ENCODE measurements at places on chromosomes 13 and 19. TPM values are rescaled to one million over a fixed set of nuclear protein-coding genes. Genes with fewer than 3 reads are reported as not detected.

DNA sequence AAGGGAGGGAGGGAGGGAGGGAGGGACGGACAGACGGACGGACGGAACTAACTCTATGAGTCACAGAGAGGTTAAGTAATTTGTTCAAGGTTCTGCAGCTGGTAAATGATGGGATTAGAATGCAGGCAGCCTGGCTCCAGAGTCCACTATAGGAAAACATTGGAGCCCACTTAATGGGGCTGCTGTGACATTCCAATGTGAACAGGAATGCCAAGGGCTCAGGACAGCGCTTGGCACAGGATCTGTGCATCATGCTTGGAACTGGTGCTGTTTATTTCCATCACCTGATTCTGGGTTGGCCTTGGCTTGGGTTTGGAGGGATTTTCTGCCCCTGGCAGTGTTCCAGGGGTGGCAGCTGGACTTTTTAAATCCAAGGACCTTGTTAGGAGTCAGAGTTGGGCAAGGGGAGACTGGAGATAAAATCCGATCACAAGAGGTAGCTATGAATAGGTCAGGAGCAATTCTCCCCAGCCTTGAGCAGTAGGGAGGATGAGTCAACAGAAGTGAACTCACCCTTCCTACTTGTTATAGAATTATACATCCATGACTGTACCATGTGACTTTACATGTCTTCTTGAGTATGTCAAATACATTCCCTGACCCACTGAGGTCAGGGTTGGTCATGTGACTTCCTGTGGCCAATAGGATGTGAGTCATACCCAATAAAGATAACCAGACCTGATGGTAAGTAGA lies 7.8 kb upstream of the HIF3A start:
- DNase-seq: no peak

DNA sequence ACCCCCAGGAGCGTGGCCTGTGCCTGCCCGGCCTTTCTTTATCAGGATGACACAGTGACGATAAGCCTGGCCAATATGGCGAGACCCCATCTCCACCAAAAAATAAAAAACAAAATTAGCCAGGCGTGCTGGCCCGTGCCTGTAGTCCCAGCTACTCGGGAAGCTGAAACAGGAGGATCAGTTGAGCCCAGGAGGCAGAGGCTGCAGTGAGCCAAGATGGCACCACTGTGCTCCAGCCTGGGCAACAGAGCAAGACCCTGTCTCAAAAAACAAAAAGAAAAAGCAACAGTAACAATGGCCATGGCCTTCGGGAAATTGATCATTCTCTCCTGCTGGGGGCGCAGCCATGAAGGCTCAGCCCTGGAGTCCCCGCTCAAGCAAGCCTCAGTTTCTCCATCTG lies 11.1 kb downstream of the PEX11G start:
- no peak for DNase-seq

DNA sequence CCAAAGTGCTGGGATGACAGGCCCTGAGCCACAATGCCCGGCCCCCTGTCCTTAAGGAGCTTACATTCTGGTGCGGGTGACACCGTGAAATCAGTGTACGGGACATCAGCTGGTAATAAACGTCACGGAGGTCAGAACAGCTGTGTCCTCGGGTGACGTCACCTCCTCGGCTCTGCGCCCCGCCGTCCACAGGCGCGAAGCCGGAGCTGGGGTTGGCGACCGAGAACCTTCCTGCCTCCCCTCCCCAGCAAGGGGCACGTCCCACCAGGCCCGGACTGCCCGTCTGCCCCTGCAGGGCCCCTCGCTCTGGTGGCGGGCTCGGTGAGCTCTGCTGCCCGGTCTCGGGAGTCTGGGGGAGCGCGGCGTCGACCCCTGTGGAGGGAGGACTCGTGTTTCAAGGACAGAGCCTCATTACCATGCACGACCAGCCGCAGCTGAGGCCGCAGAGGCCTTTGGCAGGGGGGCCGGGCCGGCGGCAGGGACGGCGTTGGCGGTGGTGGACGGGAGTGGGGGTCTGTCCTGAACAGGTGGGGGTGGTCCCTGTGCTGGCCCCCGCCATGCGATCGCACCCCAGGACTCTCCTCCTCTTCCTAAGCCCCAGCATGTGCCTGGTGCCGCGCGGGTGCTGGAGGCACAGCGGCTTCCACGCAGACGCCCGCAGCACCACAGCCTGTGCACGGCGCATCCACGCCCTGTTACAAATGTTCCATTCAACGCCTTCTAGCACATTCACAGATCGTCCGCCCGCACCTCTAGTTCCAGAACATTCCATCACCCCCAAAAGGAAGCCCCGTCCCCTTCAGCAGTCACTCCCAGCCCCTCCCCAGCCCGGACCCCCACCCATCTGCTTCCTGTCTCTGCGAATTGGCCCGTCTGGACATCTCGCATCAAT lies 5.4 kb downstream of the LINGO3 start:
- no peak for DNase-seq

DNA sequence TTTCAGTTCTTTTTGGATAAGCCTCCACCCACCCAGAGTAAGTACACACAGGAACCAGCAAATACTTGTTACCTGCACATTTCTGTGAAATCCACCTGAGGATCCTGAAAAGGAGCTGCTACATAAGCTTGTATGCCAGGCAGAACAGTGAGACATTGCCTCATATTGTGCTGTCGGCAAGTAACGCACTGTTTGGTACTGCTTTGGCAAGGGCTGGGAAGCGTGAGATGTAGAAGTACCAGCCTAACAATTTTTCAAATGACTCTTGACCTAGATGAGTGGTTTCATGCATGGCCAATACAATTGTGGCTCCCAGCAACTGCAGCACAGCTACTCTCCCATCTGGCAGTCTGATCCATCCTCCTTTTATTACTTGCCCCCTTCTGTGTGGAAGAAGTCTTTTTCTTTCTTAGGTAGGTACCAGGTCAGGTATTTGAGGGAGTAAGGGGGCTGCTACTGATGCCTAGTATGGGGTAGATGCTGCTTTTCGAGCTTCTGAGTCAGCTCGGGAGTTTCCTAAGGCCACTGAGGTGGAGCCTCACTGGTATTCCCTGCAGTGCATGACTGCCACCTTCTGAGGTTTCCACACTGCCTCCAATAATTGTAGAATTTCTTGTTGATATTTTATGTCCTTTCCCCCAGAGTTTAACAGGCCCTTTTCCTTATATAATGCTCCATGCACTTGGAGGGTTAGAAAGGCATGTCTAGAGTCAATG lies 52.2 kb downstream of the ZNF737 start:
- no peak for DNase-seq

DNA sequence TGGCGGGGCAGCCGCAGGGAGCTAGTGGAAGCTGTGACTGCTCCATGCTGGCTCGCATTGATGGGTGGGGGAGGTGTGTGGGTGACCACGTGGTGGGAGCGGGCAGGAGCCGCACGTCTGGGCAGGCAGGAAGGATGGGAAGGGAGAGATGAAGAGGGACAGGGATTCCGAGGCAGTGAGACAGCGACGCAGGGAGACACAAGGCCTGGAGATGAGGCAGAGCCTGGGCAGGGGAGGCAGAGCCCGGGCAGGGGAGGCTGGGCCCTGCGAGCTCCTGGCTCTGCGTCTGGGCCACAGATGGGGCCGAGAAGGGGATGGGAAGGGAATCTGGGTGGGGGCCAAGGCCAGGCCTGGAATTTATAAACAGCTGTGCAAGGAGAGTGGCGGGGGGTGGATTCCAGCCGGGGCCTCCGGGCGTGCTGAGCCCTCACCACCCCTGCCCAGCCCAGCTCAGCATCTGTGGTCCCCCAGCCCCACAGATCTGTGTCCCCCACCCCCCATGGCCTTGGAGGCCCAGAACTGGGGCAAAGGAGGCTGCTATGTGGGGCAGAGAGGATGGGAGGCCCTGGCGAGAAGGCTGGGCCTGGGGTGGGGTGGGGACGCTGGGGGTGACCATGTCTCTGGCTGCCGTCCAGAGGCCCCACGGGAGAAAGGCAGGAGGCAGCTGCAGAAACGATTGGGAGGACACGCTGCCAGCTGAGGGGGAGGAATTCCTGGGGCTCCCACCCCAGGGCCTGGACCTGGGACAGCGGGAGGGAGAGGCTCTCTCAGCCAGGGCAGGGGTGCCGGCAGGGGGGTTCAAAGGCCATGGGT lies 6.0 kb downstream of the EHD2 start:
- no peak for DNase-seq

GRCh38 chr13:95317039-95317989 lies 16.1 kb upstream of the ABCC4 start:
- DNase-seq: no peak

GRCh38 chr13:79530270-79530669 lies 49.3 kb downstream of the NDFIP2 start:
- no peak for DNase-seq

DNA sequence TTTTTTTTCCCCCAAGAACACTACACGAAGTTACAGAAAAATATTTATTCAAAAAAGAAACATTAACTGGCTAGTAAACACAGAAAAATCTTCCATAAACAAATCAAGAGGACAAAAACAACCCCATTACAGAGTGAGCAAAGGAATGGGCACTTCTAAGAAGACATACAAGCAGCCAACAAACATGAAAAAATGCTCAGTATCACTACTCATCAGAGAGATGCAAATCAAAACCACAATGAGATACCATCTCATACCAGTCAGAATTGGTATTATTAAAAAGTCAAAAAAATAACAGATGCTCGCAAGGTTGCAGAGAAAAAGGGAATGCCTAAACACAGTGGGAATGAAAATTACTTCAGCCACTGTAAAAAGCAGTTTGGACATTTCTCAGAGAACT lies 131.7 kb downstream of the UGGT2 start:
- no peak for DNase-seq

GRCh38 chr13:74289861-74290773 lies 155.9 kb upstream of the KLF12 start:
- no peak for DNase-seq

C19orf81 gene
- 14.2 TPM for total RNA-seq

TYROBP gene
- total RNA-seq: not detected

KIR2DL1 gene
- total RNA-seq: not detected

PEX11G gene
- 1.8 TPM for total RNA-seq

Data from H1 (cell line).